ENCODE measurements at places on chromosomes 6 and 20. TPM values are rescaled to one million over a fixed set of nuclear protein-coding genes. Genes with fewer than 3 reads are reported as not detected.

- H3K4me3 ChIP-seq = no peak overlapping the region
- peaks cover 10% of the 10 kb centered on the region for H3K4me1 ChIP-seq
- H3K36me3 ChIP-seq = peaks cover 7% of the 10 kb centered on the region
- no peak for DNase-seq
- no peaks in the 10 kb centered on the region for H3K27me3 ChIP-seq
Observed at GRCh38 chr6:55734256-55734655, 141.1 kb downstream of the BMP5 start.

PXMP4 gene
- total RNA-seq = 7.0 TPM

DNA sequence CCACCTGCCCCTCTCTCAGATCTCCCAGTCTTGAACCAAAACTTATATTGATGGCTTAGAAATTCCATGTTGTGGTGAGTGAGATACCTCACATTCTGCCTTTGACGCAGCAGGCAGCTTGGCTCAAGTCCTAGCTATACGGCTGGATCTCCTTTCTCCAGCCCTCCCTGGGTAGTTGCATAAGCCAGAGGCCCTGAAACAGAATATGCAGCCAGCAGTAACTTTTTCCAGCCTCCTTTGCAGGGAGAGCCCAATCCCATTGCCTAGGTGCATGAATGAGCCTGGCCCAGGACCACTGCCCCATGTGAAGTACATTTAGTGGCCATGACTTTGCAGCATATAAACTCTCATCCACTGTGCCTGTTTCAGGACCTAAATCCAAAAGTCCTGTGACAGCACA, 202.2 kb upstream of the CDYL start:
- H3K27ac ChIP-seq = no peak overlapping the region
- H3K36me3 ChIP-seq = peaks cover 7% of the 10 kb centered on the region
- H3K27me3 ChIP-seq = no peaks in the 10 kb centered on the region
- H3K4me3 ChIP-seq = no peak overlapping the region

DNA sequence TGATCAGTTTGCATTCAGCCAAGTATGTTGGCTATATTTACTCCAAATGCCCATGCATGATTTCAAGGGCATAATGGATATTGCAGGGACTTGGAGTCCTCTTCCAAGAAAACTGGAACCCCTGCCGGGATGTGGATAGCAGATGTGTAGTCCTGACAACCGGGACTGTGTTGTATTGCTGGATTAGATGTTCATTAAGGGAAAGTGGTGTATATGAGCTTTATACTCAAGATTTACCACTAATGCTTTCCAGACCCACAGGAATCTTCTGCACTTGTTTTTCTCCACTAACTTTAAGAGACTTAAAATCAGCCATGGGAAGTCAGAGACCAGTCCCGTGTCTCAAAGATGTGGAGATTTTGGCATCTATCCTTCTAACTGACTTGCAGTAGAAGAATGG, 770.9 kb downstream of the HDGFL1 start:
- H3K36me3 ChIP-seq = peaks cover 4% of the 10 kb centered on the region
- peaks cover 26% of the 10 kb centered on the region for H3K4me1 ChIP-seq
- H3K4me3 ChIP-seq = no peak overlapping the region
- no peaks in the 10 kb centered on the region for H3K27me3 ChIP-seq
- H3K27ac ChIP-seq = no peak overlapping the region

DPPA5 gene
- not detected for total RNA-seq
